ENCODE measurements at places on chromosomes 5 and 9.
A peak's percentile ranks its signal among the peaks of the same experiment; 100 is the strongest.

GRCh38 chr5:17214893-17215292, 2.5 kb upstream of the BASP1 start:
- no peak for DNase-seq

DNA sequence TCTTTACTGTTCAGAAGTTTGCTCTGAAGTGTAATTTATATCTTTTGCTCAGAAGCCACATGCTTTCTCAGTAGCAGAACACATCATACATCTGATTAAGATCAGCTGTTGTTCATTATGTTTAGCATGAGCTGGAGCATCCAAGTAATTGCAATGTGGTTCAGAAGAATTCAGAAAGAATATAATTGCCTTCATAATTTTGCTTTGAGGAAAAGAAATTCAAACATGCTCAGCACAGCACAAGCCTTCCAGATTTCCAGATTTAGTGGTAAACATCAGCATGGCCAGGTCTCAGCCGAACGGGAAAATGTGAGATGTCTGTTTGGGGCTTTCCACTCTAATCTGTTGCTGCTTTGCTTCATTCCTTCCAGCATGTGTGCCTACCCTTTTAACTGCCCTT, 65.9 kb downstream of the ITGA1 start:
- no peak for DNase-seq

DNA sequence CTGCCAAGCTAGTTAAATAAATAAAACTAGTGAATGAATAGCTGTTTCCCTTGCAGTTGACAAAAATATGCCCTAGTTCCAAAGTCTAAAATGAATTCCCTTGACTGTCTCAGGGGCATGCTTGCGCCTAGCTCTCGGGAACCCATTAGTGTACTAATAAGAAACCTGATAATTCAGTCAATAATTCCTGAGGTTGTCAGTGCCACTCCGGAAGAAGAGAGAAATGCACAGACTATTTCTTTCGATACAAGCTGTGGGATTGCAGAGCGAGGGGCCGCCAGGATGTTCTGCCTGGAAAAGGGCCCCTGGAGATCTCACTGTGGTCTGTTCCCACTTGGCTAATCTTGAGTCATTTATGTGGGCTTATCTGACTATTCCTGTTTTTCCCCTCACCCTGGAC, 56.4 kb upstream of the LARP1 start:
- no peak for DNase-seq

GRCh38 chr5:176181271-176181855, 56.9 kb upstream of the SIMC1 start:
- DNase-seq = no peak

DNA sequence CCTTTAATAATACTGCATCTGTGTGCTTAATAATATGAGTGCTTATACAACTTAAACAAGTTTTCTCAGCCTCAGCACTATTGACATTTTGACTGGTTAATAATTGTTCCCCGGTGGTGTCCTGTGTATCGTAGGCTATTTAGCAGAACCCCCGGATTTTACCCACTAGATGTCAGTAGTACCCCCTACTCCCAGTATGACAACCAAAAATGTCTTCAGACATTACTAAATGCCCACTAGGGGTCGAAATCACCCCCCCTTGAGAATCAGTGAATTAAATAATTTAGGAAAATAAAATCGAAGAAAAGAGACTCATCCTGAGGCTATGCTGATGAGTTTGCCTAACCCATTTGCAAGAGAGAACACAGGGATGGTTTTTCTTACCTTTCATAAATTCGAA, 166.3 kb downstream of the ATP10B start:
- no peak for DNase-seq

DNA sequence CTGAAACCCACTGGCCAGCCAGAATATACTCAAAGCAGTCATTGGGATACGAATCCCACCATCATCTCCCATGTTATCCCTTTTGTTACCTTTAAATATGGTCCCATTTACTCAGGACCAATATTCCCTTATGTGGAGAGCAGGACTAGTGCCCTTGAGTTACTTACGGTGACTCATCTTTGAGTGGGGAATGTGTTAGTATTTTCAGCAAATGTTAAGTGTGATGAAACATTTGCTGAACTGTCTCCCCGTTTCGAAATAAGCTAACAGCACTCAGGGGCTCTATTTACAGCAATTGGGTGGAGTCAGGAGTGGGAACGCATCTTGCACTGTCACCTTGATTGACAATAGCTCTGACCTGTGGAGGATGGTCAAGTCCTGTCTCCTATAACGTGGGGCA, 67.4 kb downstream of the CTSL start:
- DNase-seq = no peak

- no peak for DNase-seq
Measured at GRCh38 chr9:119758241-119758640, 389.0 kb upstream of the BRINP1 start.

DNA sequence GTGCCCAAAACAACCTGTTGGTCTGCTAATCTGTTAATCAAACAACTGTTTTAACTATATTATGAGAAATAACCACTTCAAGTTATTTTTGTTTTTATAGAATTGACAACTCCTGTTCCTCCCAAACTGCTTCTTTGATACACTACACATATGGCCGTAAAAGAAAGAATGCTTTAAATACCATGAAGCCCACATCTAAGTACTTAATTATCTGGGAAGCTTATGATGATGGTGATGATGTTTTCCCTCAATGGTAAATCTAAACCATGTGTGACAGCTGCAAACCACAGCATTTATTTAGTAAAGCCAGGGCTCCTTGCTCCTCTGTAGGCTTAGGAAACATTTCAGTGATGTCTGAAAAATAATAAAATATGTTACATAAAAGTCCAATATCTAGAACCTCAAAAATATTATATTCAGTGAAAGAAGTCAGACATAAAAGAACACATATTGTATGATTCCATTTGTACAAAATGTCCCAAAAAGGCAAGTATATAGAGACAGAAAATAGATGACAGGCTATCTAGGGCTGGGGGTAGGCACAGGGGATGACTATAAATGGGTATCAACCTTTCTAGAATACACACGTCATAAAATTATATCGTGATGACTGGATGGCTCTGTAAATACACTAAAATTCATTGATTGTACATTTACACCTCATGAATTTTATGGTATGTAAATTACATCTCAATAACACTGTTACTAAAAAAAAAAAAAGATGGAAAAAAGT, 154.1 kb downstream of the EFNA5 start:
- no peak for DNase-seq

GRCh38 chr9:108434036-108434435, 421.8 kb downstream of the ACTL7B start:
- DNase-seq = no peak

DNA sequence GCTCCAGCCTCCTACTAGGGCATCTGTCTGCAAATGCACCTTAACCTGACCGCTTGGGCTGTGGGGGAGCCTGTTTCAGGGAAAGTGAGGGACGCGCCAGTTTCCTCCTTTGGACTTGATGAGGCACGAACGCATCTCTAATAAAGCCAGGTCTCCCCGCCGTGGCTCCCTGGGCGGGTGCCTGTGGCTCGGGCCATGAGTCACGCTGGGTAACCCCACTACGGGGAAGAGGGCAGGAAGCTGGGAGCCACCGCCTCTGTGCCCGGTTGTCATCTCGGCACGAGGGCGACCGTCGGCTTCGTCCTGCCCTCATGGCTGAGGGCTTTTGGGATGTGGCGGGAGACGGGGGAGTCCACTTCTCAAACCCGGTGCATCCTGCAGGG, 12.1 kb downstream of the NOTCH1 start:
- DNase-seq = no peak

DNA sequence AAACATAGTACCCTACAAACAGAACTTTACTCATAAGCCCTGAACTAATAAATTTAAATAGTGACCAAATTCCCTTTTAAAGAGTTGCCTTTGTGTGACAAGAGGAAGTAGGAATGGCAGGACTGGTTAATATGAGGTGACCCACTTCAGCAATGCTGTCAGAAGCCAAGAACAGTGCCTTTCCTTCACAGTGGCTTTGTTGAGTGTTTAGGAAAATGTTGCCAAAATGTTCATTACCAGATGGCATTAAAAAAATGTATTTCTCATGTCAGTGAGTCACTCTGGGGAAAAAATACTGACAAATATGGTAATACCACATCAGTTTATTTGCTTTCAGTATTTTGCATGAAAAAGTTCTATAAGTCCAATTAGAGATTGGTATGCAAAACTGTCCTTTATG, 103.3 kb downstream of the DIRAS2 start:
- DNase-seq = no peak

DNA sequence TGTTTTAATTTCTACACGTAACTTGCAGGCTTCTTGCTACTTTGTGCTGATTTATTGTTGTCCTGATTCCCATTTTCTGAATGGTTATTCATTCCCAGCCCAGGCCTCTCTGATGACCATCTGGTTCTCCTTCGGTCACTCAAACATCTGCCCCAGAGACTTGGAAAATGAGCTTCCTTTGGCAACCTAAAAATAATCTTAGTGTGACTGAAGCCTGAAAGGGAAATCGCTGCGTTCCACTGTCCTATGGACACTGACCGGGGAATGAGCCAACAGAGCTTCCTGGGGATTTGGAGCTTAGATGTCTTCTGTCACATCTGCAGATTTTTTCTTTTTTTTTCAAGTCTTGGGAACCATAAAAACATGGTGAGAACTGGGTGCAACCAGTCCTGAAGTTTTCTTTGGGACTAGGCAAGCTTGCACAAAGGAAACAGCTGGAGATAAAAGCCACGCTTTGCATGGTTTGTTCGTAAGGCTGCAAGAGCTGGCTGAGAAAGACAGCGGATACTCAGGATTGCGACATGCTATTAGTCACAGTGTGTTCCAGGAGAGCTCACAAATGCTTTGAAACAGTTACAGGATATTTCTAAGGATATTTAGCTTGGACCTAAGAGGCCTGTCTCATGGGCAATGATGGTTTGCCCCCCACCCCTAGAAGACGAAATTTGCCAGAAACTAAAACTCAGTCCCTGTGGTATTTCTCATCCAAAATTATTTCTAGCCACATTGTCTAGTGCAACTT, 146.2 kb downstream of the GOLPH3 start:
- no peak for DNase-seq

GRCh38 chr5:115333164-115333563, 36.7 kb upstream of the CCDC112 start:
- DNase-seq = peak; percentile 11

DNA sequence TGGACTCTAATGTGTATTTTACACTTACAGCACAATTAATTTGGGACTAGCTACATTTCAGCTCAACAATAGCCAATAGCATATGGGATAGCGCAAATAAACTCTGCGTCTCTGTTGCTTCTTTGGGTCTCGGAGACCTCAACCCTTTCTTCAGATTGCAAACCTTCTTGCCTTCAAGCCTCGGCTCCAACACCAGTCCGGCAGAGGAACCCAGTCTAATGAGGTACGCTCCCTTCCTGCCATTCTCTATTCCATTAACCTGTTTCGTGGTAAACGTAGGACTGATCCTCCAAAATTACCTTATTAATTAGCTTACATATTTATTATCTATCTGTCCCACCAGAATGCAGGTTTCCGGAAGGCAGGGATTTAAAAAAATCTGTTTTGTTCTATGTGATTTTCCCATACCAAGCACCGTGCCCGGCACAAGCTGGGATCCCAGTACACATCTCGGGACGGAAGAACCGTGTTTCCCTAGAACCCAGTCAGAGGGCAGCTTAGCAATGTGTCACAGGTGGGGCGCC, 525 bp upstream of the DAPK1 start:
- no peak for DNase-seq

DNA sequence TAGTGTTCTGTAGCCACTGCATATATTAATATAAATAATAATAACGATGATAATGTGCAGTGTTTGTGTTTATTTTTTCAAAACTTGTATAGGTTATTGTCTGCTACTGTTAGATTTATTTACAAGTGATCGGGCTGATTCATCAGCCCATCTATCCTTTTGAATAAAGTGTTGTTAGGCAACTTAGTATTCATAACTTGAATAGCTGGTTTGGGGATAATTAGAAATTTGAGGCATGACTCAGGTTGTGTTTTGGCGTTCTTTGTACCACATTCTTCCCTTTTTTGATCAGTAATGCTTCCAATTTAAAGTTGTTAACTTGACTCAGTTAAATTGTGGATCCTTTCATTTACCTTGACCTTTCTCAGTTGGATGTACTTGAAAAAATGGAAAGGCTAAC, 69.7 kb downstream of the FOCAD start:
- no peak for DNase-seq

- no peak for DNase-seq
Measured at GRCh38 chr9:16405421-16405820, 465.0 kb downstream of the BNC2 start.

- DNase-seq = no peak
Measured at GRCh38 chr5:131854134-131854533, 57.3 kb upstream of the FNIP1 start.

DNA sequence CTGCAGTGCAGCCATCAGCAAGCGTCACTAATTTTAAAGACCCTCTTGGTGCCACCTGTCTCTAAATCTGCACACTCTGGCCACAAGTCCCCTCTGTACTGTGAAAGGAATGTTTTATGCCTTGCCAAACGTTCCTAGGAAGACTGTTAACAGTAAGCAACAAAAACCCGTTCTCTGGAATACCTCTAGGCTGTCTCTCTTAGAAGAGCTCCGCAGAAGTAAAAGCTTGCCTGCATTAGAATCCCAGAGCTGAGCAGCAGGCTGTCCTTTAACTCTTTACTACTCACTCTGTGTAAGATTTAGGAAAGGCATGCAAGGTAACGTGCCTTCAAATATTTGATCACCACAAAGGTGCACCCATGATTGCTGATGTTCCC, 53.9 kb upstream of the C9orf72 start:
- DNase-seq = no peak

DNA sequence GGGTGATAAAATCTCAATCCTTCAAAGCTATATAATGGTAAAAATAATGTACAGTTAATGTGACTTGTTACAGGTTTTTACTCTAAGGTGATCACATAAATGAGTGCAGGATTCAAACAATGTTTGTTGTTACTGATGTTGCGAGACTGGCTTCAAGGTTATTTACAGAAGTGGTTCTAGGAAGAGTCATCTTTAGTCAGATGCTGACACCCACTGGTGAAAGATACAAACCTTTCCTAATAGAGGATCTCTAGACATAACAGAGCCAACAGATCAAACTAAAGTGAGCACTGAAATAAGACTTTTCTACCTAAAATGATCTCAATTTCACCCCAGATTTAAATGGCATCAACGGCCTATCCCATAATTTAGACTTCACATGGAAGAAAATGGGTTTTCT, 20.2 kb downstream of the ARSB start:
- peak; percentile 37 for DNase-seq

GRCh38 chr5:154285661-154286408, 95.3 kb downstream of the GALNT10 start:
- DNase-seq = no peak

DNA sequence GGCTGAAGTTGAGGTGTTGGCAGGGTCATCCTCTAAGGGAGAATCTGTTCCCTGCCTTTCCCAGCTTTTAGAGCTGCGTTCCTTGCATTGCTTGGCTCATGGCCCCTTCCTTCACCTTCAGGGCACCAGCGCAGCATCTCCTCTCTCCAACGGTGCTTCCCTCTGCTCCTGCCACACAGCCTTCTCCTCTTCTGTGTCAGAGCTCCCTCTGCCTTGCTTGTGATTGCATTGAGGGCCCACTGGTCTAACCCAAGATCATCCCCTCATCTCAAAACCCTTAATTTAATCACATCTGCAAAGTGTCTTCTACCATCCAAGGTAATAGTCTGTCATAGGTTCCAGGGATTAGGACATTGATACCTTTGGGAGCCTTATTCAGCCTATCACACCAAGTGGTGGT, 205.7 kb upstream of the TBCA start:
- DNase-seq = no peak

- peak; percentile 1 for DNase-seq
Measured at GRCh38 chr5:79236970-79237739, 1.2 kb downstream of the JMY start.
